ENCODE measurements at places on chromosomes 1 and 21.
A peak's percentile ranks its signal among the peaks of the same experiment; 100 is the strongest.

DNA sequence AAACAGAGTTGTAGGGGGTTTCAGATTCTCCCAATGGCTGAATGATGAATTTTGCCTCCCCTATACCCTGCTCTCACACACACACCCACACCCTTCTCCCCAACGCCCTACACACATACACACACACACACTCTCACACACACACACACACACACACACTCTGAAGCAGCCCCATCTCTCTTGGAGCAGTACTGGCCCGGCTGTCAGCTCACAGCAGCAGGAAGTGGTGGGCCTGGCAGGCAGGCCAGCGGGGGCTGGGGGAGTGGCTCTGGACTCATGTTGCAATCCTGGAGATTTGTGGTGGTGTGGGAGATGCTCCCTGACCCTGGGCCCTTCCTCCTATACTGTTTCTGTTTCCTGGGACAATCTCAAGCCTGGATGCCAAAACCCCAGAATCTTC lies 2.2 kb downstream of the IKBKE start:
- no peak for DNase-seq

DNA sequence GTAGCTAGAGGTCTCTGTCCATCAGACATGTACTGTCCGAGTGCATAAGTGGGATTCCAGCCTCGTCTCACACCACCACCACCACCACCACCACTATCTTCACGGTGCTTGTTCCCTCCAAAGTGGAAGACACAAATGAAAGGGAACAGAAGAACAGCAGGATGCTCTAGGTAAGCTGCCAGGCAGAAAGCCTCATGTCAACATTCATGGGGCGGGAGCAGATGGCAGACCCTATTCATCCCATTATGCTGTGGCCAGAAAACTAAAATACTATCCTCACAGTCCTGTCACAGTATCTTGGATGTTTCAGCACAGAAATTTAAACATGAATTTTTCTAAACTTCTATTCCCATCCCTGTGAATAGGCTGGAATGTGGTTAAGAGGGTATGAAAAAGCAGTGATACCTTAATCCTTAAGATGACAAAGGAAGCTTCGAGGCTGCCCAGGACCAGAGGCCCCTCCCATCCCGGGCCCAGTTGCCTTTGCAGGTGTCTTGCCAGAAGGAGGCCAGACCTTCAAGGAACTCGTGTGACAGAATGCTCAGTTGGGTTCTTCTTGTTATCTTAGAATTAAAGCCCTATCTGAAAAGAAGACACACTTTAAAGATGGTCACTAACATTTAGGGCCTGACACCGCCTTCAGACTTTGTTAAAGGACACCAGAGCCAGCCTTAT lies 24.7 kb downstream of the APCS start:
- no peak for DNase-seq

DNA sequence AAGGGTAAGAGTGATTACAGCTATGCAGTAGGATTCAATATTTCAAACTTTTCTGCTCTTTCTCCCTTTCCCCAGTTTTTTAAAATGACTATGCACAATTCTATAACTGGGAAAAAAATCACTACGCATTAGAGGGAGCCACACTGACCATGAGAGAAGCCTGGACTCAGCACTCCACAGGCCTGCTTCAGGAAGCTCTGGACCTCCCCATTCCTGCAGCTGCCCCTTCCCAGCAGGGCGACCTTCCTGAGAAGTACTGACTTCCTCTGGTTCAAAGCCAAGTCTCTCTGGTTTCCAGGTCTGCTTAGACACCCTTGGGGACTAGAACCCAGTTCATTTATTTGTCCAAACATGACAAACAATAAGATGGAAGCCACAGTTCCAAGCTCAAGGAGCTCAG lies 42.0 kb upstream of the CLSTN1 start:
- DNase-seq = no peak

GRCh38 chr1:96424877-96425276 lies 296.7 kb upstream of the PTBP2 start:
- no peak for DNase-seq

DNA sequence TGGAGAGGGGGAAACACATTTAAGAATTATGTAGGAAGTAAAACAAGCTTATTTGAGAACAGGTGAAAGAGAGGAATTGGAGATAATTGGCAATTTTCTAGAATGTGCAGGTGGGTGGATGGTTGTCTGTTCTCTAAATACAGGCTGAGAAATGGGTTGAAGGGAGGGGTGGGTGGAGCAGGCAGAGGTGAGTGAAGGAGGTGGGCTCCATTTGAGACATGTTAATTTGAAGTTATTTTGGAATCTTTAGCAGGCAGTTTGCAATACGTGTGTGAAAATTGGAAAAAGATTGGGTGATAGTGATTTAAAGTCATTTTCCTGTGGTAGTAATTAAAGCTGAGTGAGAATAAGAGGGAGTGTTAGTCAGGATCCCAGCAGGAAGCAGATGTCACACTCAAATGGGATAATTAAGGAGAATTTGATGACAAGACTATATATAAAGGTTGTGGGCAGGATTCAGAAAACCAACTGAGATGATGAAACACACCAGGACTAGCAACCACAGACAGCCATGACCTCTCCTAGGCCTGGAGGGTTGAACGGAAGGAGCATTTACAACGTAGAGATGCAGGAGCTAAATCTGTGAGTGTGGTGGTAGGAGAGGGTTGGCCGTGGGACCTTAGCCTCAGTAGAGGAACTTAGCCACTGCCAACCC lies 40.6 kb downstream of the CHRM3 start:
- DNase-seq = no peak

GRCh38 chr1:224698015-224698451 lies 81.9 kb downstream of the CNIH3 start:
- DNase-seq = no peak

DNA sequence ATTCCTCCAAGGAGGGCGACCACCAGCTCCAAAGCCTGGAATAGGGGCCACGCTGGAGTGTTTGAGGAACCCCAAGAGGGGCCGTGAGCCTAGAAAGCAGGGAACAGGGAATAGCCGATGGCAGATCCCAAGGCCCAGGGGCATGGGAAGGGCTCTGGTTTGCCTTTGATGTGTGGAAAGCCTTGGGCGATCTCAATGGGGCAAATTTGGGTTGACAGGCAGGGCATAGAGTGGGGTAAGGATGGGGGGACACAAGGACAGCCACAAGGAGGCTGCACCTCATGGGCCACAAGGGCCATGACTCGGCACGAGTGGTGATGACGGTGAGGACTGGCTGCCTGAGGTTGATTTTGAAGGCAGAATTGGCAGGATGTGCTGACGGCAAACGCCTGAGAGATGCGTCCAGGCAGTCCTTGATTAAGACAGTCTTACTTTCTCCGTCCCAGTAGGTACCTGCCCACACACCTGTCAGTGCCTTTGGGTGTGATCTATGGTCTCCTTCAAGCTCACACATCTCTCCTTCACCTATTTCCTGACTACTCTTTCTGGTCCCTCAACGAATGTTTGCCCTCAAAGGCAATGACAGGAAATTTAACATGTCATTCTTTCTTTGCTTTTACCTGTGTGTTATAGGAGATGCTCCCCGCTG lies 2.0 kb upstream of the TMPRSS3 start:
- no peak for DNase-seq

- DNase-seq = no peak
Measured at GRCh38 chr1:15432324-15432723, 5.9 kb upstream of the CTRC start.

DNA sequence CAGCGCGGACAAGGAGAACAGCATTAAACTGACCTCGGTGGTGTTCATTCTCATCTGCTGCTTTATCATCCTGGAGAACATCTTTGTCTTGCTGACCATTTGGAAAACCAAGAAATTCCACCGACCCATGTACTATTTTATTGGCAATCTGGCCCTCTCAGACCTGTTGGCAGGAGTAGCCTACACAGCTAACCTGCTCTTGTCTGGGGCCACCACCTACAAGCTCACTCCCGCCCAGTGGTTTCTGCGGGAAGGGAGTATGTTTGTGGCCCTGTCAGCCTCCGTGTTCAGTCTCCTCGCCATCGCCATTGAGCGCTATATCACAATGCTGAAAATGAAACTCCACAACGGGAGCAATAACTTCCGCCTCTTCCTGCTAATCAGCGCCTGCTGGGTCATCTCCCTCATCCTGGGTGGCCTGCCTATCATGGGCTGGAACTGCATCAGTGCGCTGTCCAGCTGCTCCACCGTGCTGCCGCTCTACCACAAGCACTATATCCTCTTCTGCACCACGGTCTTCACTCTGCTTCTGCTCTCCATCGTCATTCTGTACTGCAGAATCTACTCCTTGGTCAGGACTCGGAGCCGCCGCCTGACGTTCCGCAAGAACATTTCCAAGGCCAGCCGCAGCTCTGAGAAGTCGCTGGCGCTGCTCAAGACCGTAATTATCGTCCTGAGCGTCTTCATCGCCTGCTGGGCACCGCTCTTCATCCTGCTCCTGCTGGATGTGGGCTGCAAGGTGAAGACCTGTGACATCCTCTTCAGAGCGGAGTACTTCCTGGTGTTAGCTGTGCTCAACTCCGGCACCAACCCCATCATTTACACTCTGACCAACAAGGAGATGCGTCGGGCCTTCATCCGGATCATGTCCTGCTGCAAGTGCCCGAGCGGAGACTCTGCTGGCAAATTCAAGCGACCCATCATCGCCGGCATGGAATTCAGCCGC lies 2.5 kb downstream of the S1PR1 start:
- DNase-seq = no peak

GRCh38 chr21:33414068-33414467 lies 10.9 kb downstream of the IFNGR2 start:
- DNase-seq = no peak

DNA sequence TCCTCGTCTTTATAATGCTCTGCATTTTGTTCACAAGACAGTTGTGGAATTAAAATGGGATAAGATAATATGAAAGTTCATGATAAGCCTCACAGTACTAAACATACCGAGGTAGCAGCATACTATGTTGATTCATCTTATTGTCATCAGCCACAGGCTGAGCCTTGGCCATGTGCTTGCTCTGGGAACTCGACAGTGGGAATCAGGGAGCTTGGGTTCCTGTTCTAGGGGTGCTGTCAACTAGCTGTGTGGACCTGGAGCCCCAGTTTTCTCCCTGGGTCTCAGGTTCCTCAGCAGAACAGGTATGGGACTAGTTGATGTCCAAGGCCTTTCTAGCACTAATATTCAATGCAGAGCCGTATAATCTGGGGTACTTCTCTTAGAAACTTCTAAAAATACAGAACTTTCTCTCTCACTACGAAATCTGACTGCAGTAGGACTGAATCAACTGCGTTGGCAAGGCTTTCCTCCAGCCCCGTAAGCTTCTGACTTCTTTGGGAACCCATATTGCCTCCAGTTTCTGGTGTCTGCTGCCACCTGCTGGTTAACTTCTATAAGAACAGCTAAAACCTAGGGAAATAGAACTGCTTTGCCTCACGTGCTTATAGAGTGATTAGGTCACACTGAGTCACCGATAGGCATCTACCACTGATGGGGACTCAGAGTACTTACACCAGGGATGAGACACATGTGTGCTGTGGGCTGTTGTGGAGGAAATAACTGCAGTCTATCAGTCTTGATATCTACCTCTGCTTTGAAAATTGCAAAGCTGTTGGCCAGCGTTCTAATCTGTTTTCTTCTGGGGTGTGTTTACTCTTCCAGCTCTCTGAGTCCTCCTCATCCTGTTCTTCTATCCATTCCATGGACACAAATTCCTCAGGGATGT lies 110.9 kb downstream of the RGL1 start:
- DNase-seq = peak; percentile 51

GRCh38 chr1:225735252-225736149 lies 42.1 kb upstream of the SRP9 start:
- no peak for DNase-seq

GRCh38 chr1:24506691-24507381 lies 4.2 kb downstream of the RCAN3 start:
- DNase-seq = no peak

DNA sequence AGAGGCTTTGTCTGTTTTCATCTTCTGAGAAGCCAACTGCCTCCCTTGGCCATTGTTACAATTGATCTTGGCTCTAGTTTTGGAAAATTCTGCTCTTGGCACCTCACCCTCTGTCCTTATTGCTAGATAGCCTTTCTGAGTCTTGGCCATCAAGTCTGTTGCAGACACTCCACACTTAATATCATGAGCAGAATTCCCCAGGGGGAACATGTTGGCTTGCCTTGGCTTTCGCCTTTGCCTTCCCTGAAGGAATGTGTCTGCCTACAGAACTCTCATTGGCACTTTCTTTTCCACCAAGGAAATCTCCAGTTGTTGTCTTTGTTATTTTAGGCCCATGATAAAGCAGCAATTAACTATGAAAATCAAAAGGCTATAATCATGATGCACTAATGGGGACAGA lies 42.7 kb upstream of the LDLRAP1 start:
- no peak for DNase-seq

DNA sequence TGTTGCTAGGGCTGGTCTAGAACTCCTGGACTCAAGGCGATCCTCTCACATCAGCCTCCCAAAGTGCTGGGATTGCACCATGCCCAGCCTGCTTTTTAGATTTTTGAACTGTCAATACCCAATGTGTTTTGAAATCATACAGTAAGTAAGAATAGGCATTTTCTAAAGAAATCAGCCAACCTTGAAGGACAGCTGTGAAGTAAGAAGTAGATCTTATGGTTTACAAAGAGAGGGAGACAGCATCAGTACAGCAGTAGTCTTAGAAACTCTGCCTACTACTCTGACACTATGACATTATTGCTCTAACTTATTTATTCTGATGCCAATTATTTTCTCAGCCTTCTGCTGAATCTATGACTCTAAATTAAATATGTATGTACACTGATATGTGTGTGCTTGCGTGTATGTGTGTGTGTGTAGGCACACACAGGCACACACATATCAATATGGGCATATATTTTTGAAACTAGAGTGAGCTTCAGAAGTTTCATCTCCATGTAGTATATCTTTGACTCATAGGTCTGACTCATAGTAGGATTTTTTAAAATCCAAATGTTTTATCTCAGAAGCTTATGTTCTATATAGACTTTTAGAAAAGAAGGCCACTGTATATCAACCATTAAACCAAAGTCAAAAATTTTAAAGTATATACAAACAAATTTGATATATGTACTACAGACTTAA lies 140.4 kb downstream of the COL24A1 start:
- DNase-seq = no peak

DNA sequence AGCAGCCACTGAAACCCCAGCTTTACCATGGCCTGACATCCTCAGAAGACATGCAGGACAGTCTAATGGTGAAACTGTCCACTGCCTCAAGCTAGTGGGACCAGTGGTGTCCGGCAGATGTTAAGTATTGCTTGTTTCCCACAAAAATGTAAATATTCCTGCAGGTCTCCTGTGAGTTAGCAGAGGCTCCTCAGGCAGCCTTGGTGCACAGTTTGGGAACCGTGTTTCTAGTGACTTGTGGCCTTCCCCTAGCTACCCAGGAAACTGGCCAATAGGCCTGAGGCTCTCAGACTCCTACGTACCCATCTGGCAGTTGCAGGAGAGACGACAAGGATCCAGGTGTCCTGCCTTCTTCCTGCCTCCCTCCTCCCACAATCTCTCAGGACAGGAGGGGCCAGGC lies 142.4 kb downstream of the CAMTA1 start:
- DNase-seq = no peak

GRCh38 chr1:186873687-186874086 lies 44.9 kb downstream of the PLA2G4A start:
- DNase-seq = no peak

GRCh38 chr1:184422490-184423233 lies 35.8 kb downstream of the C1orf21 start:
- DNase-seq = no peak

All from progenitor cell of endocrine pancreas (in vitro differentiated cells).